ENCODE measurements at places on chromosomes 16 and 17.

DNA sequence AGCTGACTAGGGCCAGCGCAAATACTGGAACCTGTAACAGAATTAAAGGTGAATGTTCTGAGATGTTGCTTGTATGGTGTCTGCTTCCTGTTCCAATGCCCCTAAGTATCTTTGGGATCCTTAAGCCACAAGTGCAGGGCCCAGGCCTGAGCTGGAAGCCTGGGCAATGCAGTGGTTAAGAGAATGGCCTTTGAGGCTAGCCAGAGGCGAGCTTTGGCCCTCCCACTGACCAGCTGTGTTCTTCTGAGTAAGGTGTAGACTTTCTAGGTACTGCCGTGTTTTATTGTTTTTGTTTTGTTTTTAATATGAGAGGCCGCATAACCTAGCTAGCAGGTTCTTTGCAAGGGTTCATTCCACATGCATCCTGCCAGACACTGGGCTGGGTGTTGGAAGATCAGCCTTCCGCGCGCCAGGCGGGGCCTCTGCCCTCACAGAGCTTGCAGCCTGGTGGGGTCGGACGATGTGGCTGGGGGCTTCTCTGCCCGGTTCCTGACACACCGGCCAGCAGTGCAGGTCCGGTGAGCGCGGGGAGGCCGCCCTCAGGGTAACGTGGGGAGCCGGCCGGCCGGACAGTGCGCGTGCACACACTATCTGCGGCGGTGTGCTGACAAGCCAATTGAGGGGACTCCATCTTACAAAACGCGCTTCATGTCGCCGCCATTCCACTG is 551 bp upstream of the MLX start:
- no peak for DNase-seq

GRCh38 chr16:72189865-72190371 is 18.0 kb upstream of the PMFBP1 start:
- DNase-seq = no peak

- no peak for DNase-seq
These were observed 3.7 kb downstream of the SOCS3 start for GRCh38 chr17:78356101-78356713.

GRCh38 chr17:76922084-76922483 is 53.9 kb downstream of the MGAT5B start:
- DNase-seq = no peak

- peak; percentile 29 for DNase-seq
These were observed 837 bp downstream of the LRRC59 start for GRCh38 chr17:50396261-50397110.

DNA sequence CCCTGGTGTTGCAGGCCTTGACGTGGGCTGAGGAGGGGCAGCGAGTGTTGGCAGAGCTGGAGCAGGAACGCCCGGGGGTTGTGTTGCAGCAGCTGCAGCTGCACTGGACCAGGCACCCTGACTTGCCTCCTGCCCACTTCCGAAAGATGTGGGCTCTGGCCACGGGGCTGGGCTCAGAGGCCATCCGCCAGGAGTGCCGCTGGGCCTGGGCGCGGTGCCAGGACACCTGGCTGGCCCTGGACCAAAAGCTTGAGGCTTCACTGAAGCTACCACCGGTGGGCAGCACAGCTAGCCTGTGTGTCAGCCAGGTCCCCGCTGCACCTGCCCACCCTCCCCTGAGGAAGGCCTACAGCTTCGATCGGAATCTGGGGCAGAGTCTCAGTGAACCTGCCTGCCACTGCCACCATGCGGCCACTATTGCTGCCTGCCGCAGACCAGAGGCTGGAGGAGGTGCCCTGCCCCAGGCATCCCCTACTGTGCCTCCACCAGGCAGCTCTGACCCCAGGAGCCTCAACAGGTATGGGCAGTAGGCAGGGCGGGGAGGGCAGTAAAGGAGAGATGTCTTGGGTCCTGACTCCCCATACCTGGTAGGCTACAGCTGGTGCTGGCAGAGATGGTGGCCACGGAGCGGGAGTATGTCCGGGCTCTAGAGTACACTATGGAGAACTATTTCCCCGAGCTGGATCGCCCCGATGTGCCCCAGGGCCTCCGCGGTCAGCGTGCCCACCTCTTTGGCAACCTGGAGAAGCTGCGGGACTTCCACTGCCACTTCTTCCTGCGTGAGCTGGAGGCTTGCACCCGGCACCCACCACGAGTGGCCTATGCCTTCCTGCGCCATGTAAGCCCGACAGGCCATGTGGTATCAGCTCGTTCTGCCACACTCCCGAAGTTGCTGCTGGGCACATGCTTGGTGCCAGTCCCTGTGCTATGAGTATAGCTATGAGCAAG is 5.6 kb downstream of the PLEKHG4 start:
- peak; percentile 74 for DNase-seq

DNA sequence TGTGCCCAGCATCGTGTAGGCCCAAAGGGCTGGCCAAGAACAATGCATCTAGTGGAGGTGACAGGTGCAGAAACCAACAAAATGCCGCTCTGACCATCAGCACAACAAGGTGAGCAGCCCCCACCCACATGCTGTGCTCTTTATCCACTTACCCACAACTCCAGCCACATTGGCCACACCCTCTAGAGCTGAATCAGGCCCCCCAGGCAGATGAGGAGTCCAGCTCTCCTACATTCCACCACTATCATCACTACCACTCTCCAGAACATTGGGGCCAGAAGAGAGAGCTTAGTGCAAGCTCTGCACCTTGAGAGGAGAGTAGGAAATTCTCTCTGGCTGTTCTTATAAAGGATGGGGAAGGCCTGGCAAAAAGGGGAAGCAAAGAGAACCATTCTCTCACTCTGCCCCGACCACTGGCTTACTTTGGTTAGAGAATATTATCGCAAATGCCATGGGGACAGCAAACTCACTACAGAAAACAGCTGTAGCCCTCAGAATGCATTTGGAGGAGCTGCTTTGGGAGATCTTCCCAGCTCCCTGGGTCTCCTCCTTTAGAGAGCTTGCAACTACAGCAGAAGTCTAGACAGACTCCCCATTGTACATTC is 75.0 kb downstream of the TMEM132E start:
- no peak for DNase-seq

- no peak for DNase-seq
These were observed 16.2 kb downstream of the MYLK3 start for GRCh38 chr16:46731691-46732555.

- peak; percentile 29 for DNase-seq
These were observed 800 bp downstream of the FXR2 start for GRCh38 chr17:7613769-7614424.

- no peak for DNase-seq
These were observed 12.3 kb upstream of the CDC42EP4 start for GRCh38 chr17:73324160-73324475.

DNA sequence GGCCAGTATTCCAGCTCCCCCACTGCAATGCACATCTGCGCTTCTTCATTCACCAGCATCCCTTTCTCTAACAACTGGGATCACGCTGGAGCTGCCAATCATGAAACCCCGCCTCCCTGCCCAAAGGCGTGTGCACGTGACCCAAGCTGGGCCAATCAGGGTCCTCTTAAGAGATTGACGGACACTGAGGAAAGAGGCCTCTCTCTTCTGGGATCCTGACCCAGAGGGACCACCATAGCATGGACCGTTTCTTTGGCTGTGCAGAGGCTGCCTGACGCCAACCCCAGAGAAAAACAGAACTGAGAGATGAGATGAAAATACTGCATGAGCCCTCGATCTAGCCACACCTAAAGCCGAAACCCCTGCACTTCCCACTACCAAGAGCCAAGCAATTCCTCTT is 32.0 kb downstream of the COTL1 start:
- DNase-seq = no peak

GRCh38 chr16:49529411-49530045 is 155.9 kb downstream of the C16orf78 start:
- no peak for DNase-seq

DNA sequence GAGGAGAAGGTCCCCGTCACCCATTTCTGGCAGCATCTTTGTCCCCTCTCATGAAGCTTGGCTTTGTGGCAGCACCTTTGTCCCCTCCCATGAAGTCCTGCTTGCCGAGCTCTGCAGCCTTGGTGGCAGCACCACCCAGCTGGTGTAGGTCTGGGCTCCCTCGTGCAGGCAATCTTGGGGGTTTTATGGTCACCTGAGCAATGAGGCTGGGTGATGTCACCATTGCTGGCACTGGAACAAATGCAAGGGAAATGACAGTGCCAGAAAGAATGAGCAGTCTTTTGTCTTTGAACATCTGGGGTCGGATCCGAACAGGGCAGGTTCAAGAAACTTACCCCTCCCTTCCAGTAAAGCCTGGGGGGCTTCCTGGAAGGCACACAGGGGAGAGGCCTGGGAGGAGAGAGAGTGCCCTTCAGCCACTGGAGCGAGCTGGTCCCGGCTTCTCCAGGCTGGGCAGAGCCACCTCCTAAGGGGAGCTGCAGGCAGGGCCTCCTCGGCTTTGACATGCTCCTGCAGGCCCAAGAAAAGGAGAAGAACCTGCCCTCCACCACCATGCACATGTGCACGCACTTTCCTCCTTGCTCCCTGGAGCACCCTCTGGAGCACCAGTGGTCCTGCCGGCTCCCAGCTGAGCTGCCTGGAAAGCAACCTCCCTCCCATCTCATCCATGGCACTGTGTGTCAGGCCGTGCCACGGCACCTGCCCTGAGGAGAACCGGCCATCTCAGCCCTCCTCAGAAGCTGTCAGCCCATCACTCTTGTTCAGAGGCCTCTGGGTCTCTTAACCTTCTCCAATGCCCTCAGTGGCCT is 16.0 kb downstream of the BTBD17 start:
- DNase-seq = no peak

DNA sequence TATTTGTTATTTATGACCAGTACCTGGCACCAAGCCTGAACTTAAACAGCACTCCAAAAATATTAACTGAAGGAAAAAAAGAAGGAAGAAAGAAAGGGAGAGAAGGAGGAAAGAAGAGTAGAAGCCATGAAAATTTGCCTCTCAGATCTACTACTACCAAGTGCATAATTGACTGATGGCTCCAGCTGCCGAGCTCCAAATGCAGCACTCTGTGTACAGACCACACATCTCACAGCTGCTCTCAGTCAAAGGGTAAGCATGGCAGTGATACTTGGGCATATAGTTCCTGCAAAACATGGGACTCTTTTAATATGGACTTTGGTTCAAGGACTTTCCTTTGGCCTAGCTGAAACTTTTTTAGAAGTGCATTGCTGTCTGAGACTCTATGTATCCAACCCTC is 44.0 kb upstream of the NOG start:
- no peak for DNase-seq

- no peak for DNase-seq
These were observed 5.5 kb downstream of the TRAF7 start for GRCh38 chr16:2160915-2161551.

DNA sequence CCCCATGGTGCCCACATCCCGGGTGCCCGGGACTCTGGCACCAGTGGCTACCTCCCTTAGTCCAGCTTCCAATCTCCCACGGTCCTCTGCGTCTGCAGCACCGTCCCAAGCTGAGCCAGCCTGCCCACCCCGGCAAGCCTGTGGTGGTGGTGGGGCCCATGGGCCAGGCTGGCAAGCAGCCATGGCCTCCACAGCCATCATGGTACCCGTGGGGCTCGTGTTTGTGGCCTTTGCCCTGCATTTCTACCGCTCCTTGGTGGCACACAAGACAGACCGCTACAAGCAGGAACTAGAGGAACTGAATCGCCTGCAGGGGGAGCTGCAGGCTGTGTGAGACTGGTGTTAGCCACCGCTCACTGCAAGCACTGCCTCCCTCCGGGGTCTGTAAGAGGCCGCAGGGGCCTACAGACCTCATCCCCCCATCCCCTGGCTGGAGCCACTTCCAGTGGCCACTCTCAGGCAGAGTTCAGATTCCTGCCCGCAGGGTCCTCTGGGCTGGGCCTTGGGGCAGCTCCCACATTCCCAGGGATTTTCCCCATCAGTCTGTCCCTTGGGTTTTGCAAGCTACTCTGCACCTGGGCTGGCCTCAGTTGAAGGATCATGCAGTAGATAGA is 3.9 kb upstream of the SETD1A start:
- no peak for DNase-seq

GRCh38 chr17:57107498-57108101 is 22.6 kb downstream of the AKAP1 start:
- DNase-seq = peak; percentile 97

- no peak for DNase-seq
These were observed 17.7 kb upstream of the CBFA2T3 start for GRCh38 chr16:88994695-88995094.

GRCh38 chr17:9370467-9370866 is 205.2 kb downstream of the STX8 start:
- no peak for DNase-seq
